ENCODE measurements at places on chromosomes 12 and 14. TPM values are rescaled to one million over a fixed set of nuclear protein-coding genes. Genes with fewer than 3 reads are reported as not detected.

DNA sequence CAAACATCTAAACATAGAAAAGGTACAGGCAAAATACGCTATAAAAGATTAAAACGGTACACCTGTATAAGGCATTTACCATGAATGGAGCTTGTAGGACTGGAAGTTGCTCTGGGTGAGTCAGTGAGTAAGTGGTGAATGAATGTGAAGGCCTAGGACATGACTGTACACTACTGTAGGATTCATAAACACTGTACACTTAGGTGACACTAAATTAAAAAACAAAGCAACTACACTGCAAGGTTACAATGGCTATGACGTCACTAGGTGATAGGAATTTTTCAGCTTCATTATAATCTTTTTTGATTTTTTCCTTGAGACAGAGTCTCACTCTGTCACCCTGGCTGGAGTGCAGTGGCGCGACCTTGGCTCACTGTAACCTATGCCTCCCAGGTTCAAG is 269.2 kb downstream of the KSR2 start:
- no peak for DNase-seq

DNA sequence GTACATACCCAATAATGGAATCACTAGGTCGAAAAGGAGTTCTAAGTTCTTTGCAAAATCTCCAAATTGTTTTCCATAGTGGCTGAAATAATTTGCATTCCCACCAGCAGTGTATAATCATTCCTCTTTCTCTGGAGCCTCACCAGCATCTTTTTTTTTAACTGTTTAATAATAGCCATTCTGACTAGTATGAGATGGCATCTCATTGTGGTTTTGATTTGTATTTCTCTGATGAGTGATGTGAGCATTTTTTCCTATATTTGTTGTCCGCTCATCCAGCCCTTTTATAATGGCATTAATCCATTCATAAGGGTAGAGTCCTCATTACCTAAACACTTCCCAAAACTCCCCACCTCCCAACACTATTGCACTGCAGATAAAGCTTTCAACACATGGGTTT is 278.3 kb downstream of the SEC23A start:
- DNase-seq: no peak

Gene TCL1B
- 0.35 TPM for polyA plus RNA-seq

Gene ACOT2
- 53.3 TPM for polyA plus RNA-seq

- DNase-seq: no peak
Observed at GRCh38 chr12:27201169-27201568, 42.9 kb upstream of the STK38L start.

Gene MYF6
- 0.18 TPM for polyA plus RNA-seq

Gene PDZRN4
- polyA plus RNA-seq: 5.7 TPM

Gene SIRT4
- 5.8 TPM for polyA plus RNA-seq

DNA sequence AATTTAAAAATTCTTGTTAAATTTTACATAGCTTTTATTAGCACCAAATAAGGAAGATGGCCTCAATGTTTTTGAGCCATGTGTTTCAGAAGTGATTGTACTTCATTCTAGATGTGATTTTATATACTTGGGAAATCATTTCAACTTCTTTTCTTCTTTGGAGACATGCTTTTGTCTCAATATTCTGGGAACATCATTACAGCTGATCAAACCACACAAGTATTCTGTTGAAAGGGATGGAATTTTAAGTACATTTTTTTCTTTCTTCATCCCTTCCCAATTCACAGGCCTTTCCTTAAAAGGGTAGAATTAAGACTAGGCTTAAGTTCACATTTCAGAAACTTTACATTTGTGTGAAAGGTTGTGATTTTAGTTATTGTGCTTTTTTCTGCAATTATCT is 66.4 kb downstream of the PAPOLA start:
- no peak for DNase-seq

GRCh38 chr12:31590642-31591379 is at the start of gene DENND5B:
DENND5B (minus strand) TSS chr12:31591136; CDS start chr12:31590832, 304 bp downstream.
- peak; percentile 68 for DNase-seq

Gene RND1
- 4.6 TPM for polyA plus RNA-seq

DNA sequence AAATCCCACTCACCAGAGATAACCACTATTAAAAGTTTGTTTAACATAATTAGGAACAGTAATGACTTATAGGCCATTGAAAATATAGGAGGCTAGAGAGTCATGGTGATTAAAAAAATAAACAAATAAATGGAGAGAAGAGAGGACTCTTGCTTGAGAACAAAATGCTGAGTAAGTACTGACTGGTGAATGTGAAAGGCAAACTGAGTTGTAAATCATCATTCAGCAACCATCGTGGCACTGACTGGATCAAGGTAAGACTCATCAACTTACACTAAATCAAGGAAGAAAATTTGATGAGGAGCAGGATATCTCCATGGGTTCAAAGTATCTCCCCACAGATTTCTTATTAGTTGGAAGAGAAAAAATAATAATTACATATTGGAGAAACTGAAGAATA is 14.1 kb upstream of the YBX3 start:
- DNase-seq: no peak

- no peak for DNase-seq
Observed at GRCh38 chr12:13258197-13258596, 61.7 kb downstream of the EMP1 start.

GRCh38 chr12:123474485-123475245 is 16.7 kb downstream of the SNRNP35 start:
- DNase-seq: no peak

Gene TM7SF3
- 108 TPM for polyA plus RNA-seq

DNA sequence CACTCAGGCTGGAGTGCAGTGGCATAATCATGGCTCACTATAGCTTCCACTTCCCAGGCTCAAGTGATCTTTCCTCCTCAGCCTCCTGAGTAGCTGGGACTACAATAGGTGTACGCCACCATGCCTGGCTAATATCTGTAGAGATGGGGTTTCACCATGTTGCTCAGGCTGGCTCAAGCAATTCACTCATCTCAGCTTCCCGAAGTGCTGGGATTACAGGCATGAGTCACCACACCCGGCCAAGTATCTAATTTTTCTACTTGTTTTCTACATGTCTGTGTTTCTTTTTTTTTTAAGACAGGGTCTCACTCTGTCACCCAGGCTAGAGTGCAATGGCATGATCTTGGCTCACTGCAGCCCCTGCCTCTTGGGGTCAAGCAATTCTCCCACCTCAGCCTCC is 119.7 kb upstream of the MED13L start:
- no peak for DNase-seq

DNA sequence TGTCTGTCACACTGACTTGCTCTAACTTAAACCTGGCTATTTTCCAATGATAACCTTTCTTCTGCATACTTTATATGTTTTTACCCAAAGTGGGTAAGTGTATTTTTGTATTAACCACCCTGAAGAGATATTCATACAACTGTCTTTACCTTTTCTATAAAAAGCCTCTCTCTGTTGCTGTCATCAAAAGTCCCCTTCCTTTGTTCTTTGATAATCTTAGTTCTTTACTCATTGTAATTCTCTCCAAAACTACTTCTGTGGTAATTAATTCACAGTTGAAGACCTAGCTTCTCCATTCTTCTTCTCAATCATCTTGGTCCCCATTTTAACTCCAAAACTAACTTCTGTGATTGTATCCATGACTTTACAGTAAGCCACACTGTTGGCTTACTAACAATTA is 479.7 kb upstream of the MGAT4C start:
- DNase-seq: no peak

DNA sequence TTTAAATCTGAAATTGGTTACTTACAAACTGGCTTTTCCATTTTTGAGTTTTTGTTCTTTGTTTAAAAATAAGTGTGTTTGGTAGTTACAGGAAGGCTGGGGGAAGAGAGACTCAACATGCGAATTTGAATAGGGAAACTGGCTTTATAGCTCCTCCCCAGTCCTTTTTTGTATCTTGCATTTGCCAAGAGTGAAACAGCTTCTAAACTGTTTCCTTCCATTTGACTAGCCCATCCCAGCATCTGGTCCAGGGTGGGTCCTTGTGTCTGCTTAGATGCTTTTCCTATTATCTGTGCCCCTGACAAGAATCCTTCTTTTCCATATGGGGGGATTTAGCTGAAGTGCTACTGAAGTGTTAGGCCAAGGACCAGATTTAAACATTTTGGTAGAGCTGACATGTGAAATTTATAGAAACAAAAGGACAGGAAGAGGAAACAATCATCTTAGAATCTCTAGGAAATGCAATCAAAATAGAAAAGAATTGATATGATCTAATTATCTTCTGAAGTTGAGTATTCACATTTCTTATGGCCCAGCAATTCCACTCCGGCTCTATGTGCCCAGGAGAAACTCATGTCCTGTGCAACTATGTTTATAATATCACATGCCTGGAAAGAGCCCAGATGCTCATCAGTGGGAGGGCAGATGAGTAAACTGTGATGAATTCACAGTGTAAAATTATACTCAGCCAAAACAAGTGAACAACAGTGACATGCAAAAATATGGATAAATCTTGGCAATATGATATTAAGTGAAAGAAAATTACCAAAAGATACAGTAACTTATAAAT is 7.4 kb downstream of the SMOC1 start:
- no peak for DNase-seq

Gene VRTN
- polyA plus RNA-seq: not detected

DNA sequence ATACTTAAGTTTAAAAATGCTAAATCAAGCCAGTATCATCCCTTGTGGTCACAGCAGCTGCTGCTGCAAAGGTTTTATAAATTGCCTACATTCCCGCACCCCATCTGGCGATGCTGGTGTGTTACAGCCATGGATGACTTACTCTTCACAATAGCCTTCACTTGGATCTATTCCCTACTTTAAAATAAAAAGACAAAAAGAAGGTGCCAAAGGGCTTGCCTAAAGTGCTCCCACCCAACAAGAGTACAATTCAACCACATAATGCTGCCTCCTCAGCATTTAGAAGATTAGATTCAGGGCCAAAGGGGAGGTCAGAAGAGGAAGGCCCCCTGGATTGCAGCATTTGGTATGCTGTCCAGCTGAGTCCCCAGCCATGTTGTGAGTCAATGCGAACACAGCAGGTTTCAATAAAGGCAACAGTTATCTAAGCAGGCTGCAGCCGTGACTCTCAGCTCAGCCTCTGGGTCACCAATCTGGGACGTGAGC is 176.1 kb downstream of the DAD1 start:
- DNase-seq: no peak

DNA sequence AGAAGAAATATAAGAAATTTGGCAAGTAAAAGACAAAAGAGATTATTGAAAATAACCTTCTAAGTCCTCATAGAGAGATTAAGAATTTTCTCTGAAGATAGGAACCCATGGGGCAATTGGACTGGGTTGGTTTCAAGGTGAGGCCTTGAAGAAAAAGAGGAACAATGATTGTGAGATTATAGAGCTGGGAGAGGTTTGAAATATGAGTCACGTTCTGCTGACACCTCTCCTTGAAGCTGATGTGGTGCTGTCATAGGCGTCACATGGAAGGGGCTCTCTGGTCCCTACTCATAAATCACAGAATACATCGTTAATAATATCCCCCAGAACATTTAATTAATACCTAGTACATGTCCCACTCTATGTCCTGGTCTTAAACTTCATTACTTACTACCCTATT is 227.6 kb upstream of the PDE3A start:
- DNase-seq: no peak

DNA sequence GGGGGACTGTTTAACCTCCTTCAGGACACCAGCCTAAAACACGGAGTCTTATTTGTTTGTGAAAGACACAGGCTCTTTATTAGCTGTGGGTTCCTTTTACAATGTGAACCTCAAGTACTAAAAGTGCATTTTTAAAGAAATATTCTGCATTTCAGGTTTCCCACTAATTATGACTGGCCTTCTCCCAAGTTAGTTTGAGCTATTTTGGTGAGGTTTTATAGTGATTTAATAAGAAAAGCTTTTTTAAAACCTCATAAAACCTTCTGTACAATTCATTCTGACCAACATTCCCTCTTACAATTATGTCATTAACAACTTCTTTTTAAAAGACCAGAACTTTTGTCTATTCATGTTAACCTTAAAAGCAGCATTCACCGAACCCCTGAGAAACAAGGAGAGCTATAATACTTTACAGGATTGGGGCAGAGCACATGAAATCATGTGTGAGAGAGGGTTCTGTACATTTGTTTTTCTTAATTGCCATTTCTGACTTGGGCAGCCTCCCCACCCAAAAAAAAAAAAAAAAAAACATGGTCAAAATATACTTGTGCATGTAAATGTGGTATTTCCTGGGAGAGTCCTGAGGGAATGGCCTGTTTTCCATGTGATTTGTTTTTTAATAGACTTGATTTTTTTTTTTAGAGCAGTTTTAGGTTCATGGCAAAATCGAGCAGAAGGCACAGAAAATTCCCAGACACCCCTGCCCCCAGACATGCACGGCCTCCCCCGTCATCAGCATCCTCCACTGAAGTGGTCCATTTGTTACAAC is 169.5 kb downstream of the CHST11 start:
- DNase-seq: no peak

- DNase-seq: no peak
Observed at GRCh38 chr12:22656831-22657230, 31.9 kb downstream of the ETNK1 start.

GRCh38 chr12:22573181-22573580 is 28.8 kb upstream of the C2CD5 start:
- DNase-seq: no peak

DNA sequence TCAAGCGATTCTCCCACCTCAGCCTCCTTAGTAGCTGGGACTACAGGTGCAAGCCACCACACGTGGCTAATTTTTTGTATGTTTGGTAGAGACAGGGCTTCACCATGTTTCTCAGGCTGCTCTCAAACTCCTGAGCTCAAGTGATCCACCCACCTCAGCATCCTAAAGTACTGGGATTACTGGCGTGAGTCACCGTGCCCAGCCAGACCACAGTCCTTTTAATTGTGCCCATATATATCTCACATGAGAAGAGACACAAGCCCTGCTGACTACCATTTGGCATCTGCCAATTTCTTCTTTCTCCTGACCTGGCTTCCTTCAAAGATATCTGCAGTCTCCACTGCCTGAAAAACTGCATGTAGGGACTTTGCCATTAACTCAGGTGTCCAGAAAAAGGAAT is 142.5 kb downstream of the DPY19L2 start:
- DNase-seq: no peak

Gene SLC2A14
- 0.35 TPM for polyA plus RNA-seq

Gene MIPOL1
- polyA plus RNA-seq: 9.6 TPM

- no peak for DNase-seq
Observed at GRCh38 chr14:101333335-101334280, 227.7 kb upstream of the DIO3 start.

DNA sequence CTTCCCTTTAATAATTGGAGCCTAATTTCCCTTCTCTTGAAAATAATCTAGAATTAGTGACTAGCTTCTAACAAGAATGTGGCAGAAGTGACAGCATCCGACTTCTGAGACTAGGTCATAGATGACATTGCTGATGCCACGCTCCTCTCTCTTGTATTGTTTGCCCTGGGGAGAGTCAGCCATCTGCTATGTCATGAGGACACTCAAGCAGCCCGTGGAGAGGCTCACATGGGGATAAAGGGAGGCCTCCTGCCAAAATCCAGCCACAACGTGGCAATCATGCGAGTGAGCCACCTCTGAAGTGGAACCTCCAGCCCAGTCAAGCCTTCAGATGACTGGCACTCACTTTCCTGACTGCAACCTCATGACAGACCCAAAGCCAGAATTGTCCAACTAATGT is 54.2 kb upstream of the LRRK2 start:
- DNase-seq: no peak
